ENCODE measurements at places on chromosomes 1 and 21. TPM values are rescaled to one million over a fixed set of nuclear protein-coding genes. Genes with fewer than 3 reads are reported as not detected.

DNA sequence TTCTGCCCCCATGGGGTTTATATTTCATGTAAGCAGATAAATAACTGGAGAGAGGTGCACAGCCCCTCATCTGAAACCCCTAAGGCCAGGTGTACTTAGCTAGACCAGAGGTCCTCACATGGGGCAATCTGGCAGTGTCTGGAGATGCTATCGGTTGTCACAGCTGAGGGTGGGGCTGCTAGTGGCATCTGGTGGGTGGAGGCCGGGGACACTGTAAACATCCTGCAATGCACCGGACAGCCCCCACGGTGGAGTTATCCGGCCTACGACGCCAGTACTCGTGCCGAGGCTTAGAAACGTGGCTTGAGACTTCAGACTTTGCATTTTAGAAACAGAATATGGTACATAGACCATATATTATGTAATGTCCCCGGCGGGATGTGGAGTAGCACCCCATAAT lies 186.5 kb upstream of the VAMP3 start:
- no peak overlapping the region for H3K27ac ChIP-seq
- no peaks in the 10 kb centered on the region for H3K27me3 ChIP-seq
- DNase-seq, result no peak
- H3K4me3 ChIP-seq, result no peak overlapping the region

- no peak overlapping the region for H3K4me3 ChIP-seq
- peaks cover 13% of the 10 kb centered on the region for H3K4me1 ChIP-seq
- H3K36me3 ChIP-seq, result no peaks in the 10 kb centered on the region
- H3K27me3 ChIP-seq, result no peaks in the 10 kb centered on the region
- H3K27ac ChIP-seq, result no peak overlapping the region
Measured at GRCh38 chr1:204036882-204037655, 35.8 kb upstream of the SOX13 start.

- peaks cover 52% of the 10 kb centered on the region for H3K4me1 ChIP-seq
- peak overlapping the region; percentile 55 for H3K4me3 ChIP-seq
- H3K27me3 ChIP-seq, result no peaks in the 10 kb centered on the region
- peak overlapping the region; percentile 95 for H3K27ac ChIP-seq
Measured at GRCh38 chr1:154407198-154408091, 2.3 kb downstream of the IL6R start.

- peaks cover 86% of the 10 kb centered on the region for H3K4me1 ChIP-seq
- peak overlapping the region; percentile 59 for H3K4me3 ChIP-seq
- no peak for DNase-seq
Measured at GRCh38 chr1:161198194-161198896, 509 bp downstream of the ADAMTS4 start.

DNA sequence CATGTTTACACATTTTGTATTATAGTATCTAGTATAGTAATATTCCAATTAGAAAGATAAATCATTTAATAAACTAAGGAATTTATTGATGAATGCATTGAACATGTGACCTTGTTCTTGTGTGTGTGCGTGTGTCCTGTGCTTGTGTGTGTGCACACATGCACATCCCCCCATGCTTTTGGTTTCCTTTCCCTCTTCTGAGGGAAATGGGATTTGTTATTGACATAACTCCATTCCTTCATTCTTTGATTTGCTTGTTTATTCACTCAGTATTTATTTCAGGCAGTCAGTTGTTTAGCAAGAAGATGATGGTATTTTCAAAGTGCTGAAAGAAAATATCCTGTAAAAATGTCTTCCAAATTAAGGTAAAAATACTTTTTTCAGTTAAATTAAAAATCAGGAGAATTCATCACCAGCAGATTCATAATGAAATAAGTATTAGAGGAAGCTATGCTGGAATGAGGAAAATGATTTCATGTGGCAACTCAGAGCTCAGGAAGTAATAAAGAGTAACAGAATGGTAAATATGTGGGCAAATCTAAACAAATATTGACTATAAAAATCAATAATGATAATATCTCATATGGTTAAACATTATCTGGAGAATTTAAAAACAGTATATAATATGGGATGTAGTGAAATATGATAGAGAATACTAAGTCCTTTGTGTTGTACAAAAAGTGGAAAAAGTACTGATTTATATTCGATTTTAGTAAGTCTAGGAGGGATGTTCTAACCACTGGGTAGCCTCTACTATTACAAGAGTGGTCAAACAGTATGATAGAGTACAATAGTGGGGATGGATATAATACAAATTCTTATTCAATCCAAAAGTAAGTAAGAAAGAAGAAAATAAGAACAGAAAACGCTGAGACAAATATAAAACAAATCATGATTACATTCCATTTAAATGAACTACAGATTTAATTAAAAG lies 35.2 kb upstream of the SIPA1L2 start:
- no peaks in the 10 kb centered on the region for H3K27me3 ChIP-seq
- no peak for DNase-seq
- peaks cover 10% of the 10 kb centered on the region for H3K4me1 ChIP-seq
- no peak overlapping the region for H3K27ac ChIP-seq
- H3K4me3 ChIP-seq, result no peak overlapping the region

DNA sequence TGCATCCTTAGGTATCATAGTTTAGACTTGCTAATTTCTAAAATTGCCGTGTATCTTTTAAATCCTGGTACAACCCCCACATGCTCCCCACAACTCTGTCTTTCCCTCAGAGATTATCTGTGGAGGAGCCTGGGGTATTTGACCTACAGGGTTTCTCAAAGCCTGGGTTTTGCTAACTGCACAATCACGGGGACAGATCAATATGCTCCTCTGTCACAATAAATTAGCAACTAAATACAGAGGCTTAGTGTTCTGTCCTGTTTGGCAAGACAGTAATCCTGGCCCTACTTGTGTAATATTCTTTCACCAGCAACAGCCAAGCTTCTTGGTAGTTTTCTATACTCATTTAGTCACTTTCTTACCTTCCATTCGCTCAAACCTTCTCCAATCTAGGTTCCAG lies 8.5 kb downstream of the ECHDC2 start:
- H3K36me3 ChIP-seq, result peaks cover 12% of the 10 kb centered on the region
- peaks cover 16% of the 10 kb centered on the region for H3K4me1 ChIP-seq
- H3K27ac ChIP-seq, result no peak overlapping the region
- no peak for DNase-seq

DNA sequence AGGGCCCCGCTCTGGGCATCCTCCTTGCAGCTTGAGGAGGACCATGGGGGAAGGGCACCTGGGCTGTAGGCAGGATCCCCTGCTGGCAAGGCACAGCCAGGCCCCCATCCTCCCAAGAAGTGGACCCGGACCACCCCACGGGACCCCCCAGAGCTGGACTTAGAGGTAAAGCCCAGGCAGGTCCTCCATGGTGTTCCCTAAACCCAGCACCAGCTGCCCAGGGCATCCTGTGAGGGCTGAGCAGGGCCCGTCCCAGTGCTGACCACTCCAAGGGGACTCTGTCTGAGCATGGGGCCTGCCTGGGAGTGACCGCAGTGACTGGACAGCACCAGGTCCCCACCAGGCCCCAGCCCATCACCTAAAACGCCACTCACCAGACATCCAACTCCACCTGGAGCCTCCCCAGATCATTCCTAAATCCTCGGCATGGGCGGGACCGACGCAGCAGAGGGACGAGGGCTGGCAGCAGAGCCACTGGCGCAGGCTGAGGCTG lies 21.3 kb downstream of the COL6A2 start:
- H3K4me1 ChIP-seq, result peaks cover 17% of the 10 kb centered on the region
- H3K36me3 ChIP-seq, result peaks cover 84% of the 10 kb centered on the region
- no peak overlapping the region for H3K4me3 ChIP-seq
- no peak overlapping the region for H3K27ac ChIP-seq

DNA sequence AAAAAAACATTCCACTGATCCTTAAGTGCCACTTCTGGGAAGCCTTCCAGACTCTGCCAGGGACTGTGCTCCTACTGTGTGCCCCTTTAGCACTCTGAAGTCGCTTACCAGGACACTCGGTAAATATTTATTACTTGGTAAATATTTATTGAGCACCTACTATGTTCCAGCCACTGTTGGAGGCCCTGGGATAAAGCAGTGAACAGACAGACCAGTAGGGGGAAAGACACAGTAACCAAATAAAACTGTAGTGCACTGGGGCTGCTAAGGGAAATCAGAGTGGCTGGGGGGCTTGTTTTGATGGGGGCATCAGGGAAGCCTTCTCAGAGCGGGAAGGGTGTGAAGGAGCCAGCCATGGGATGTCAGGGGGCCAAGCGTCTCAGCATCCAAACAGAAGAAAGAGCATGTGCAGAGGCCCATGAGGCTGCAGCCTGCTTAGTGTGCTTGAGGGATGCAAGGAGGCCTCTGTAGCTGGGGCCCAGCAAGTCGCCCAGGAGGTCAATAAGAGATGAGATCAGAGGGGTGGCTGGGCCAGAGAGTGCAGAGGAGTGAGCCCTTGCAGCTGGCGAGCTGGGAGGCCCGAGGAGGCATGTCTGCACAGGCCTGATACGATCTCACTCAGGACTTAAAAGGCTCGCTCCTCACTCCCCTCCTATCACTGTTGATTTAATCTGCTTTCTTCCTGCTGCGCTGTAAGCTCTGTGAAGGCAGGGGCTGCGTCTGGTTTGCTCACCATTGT lies 28.6 kb downstream of the KAZN start:
- H3K27me3 ChIP-seq, result no peaks in the 10 kb centered on the region
- no peaks in the 10 kb centered on the region for H3K36me3 ChIP-seq
- H3K4me1 ChIP-seq, result peaks cover 23% of the 10 kb centered on the region
- no peak overlapping the region for H3K4me3 ChIP-seq
- peak overlapping the region; percentile 25 for H3K27ac ChIP-seq
- DNase-seq, result no peak

GRCh38 chr1:212188599-212189351 lies 96.4 kb upstream of the PPP2R5A start:
- H3K36me3 ChIP-seq, result no peaks in the 10 kb centered on the region
- H3K27ac ChIP-seq, result no peak overlapping the region
- no peaks in the 10 kb centered on the region for H3K4me1 ChIP-seq

DNA sequence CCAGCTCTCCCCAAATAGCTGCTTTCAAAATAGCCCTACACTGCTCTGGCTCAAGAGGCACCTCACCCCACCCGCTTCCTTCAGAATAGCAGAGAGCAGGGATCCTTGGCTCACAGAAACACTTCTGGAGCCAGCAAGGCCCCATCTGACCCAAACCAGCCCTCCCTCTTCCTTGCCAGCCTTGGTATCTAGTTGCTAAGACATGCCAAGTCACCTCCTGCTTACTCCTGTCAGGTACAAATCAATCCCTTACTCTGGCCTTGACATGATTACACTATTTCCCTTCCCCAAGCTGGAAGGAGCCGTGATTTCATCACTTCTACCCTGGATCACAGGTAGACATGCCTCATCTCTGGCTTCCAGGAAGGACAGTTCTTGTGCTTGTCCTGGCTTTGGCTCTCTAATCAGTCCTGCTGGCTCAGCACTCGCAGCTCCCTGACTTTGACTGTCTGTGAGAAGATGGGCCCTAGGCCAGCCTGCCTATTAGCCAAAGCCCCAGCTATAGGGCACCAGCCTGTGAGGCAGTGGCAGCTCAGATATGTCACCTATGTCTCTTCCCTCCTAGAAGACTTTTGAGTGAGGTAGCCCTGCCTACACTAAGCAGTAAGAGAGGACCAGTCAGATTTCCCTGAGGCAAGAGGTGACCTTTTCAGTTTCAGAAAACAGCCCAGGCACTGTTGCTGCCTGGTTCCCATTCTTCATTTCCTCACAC lies 8.9 kb upstream of the MUTYH start:
- no peaks in the 10 kb centered on the region for H3K36me3 ChIP-seq
- H3K27me3 ChIP-seq, result no peaks in the 10 kb centered on the region
- peak overlapping the region; percentile 39 for H3K27ac ChIP-seq

DNA sequence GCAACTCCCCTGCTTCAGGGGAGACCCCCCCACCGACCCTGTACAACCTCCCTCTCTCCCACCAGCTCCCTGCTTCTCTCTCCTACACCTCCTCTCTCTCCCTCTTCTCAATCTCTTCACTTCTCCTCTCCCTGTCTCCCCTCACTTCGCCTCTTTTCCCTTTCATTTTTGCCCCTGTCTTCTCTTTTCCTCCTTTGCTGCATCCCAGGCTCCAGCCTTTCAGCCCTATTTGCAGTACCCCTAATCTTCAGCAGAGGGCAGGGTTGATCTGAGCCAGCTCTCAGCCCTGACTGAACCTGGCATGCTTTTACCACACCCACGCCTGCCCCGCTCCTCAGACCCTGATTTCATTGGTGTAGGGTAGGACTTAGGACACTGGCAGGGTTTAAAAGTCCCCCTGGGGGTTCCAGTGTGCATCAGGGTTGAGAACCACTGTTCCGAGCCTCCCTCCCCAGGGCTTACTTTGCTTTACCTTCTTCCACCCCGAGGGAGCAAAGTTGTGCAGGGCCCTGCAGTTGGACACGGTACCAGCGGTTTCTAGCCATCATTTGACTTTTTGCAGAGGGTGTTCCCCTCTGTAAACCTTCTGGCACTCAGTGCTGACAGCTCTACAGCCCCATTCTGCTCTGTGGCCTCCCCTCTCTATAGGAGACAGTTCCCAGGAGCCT lies 67.3 kb upstream of the CNTN2 start:
- peaks cover 13% of the 10 kb centered on the region for H3K36me3 ChIP-seq
- no peak overlapping the region for H3K27ac ChIP-seq
- H3K4me1 ChIP-seq, result no peaks in the 10 kb centered on the region

DNA sequence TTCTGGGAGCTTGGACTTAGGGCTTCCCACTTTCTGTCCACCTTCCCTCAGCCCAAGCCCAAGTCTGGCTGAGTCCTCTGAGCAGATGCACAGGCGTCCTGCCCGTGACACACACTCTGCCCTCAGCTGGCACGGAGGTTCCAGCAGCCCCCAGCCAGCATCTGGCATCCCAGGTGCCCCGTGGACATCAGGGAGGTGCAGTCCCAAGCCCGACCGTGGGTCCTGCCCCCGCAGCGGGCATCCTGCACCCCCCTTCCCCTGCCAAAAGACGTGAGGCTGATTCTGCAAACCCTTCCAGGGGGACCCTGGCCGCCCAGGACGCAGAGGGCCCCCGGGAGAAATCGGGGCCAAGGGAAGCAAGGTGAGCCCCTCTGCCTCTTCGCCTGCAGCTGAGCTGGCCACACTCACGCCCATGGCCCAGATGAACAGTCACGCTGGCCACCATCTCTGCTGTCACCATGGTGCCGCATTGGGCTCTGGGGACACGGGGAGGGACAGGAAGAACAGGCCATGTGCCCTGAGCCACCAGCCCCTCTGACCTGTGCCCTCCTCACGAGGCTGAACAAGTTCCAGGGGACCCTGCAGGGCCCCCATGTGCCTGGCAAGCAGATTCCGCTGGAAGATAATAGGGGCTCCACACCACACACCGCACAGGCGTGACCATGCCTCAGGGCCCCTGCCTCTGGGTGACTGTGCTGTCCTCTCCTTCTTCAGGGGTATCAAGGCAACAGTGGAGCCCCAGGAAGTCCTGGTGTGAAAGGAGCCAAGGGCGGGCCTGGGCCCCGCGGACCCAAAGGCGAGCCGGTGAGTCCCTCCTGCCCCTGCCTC lies 20.6 kb downstream of the COL6A2 start:
- H3K27ac ChIP-seq, result peak overlapping the region; percentile 53
- no peak for DNase-seq
- no peak overlapping the region for H3K4me3 ChIP-seq
- H3K4me1 ChIP-seq, result peaks cover 17% of the 10 kb centered on the region
- H3K36me3 ChIP-seq, result no peaks in the 10 kb centered on the region

NUDT4B gene
- total RNA-seq, result not detected

TNFRSF25 gene
- total RNA-seq, result 32.7 TPM

RIPK4 gene
- total RNA-seq, result 28.0 TPM
